ENCODE measurements at places on chromosomes 11 and 22.

- DNase-seq, result no peak
These were observed 195.8 kb downstream of the MAML2 start for GRCh38 chr11:96147186-96147585.

- DNase-seq, result no peak
These were observed 1514.4 kb downstream of the BRD1 start for GRCh38 chr22:48313175-48313830.

DNA sequence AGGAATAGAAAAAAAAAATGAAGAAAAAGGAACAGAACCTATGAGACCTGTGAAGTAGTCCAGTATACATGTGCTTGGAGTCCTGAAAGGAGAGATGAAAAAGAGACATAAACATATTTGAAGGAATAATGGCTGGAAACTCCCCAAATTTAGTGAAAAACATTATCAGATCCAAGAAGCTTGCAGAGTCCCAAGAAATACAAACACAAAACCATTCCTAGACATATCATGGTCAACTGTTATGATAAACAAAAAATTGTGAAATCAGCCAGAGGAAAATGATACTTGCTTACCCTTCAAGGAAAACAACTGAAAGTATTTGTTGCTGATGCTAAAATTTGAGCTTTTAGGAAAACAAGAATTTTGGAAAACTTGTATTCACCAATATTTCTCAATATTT, 250.1 kb downstream of the DDX10 start:
- DNase-seq, result no peak

DNA sequence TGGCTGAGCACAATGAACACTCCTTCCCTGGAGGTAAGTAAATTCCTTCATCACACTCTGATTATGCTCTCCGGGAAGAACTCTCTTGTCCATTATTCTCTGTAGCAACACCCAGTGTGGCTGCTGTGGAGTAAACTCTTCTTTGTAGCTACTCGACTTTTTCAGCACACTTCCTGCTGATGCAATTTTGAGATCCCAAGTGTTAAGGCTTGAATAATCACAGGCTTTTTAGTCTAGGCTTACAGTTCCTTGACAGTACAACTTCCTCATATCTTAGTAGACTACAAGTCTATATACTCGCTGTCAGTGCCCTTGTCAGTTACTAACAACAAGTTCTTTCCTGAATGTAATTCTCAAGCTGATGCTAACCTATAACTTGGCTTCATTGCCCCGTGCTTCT, 301.8 kb upstream of the API5 start:
- no peak for DNase-seq

DNA sequence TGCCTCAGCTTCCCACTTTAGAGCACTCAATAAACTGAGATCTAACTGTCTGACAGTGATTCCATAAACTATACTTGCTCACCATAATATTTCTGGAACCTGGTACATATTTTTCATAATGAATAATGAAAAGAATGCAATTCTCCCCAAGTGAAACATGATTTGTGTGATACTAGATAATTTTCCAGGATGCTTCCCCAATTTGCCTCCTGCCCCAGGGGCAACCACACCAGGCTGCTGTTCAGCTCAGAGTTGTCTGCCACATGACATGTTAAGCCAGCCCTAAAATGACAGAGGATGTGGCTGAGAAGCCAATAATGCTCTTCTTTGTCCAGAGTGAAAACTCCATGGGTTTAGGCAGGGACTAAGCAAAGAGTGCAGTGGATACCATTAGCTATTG, 62.9 kb upstream of the SEZ6L start:
- DNase-seq, result no peak

DNA sequence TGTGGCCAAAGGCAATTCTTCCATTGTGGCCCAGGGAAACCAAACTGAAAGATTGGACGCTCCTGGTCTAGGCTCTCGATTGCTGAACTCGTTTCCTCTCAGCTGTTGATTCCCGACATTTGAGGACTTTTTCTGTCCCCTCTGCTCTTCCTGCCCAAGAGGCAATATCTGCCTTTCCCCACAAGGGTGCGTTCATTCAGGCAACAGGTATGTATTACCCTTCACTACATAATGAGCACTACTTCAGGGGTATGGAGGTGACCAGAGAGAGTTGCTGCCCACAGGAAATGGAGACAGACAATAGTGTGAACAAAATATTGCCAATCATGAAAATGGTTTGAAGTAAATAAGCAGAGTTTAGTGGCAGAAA, 8.2 kb downstream of the PTH start:
- peak; percentile 40 for DNase-seq
